Left renal pelvis (tissue), 4 donors: ENCODE measurements at places on chromosomes 2 and 18.

GRCh38 chr2:174827371-174828369 lies 63.4 kb upstream of the CHRNA1 start:
- no peak for DNase-seq

- DNase-seq, result no peak
Measured at GRCh38 chr2:11343650-11344341, 640 bp downstream of the ROCK2 start.

DNA sequence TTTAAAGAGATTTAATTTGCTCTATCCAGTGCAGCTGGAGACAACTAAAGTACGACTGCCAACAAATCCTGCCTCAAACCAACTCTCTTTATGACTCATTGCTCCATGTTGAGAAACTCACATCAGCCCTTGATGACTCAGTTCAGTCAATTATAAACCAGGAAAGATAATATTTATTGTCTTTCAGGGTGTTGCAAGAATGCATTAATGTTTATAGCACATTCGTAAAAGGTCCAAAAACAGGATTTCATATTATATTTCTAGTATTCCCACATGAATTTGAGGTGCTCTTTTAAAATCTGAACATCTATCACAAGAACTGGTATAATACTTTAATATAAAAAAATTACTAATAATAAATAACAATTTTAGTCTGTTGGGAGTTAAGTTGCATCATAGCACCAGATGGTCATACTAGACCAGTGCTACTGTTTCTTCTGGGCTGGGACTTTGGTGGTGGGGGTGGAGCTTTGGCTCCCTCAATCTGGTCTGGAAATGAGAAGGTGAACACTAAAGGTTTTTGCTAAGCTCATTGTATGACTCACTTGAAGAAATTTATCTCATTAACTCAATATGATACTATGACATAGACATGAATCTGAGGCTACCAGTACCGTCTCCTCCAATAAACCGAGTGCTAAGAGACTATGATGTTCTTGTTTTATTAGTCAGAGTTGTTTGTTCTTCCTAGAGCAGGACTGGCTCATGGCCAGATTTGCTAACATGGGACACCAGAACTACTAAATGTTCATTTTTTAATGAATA lies 26.6 kb upstream of the MAP3K20 start:
- no peak for DNase-seq

DNA sequence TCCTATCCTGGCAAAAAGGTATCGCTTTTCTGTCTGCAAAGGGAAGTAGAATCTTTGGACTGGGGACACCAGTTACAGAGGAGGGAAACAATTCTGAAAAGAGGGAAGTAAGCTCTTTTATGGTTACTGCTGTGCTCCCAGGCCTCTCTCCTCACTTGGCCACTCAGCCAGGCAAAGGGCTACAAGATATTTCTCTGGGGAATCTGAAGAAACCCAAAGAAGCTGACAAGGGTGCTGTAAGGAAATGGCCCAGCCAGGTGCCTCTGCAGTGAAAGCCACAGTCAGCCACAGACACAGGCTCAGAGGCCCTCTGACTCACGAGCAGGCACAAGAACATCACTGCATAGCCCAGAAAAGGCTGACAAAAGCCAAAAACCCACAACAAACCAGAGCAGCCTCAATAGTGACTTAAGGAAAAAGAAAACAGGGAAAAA lies 5.8 kb downstream of the HDLBP start:
- DNase-seq, result no peak

- DNase-seq, result no peak
Measured at GRCh38 chr2:126658905-126659561, 3.1 kb downstream of the GYPC start.

GRCh38 chr2:172442072-172442895 lies 14.9 kb downstream of the ITGA6 start:
- no peak for DNase-seq

DNA sequence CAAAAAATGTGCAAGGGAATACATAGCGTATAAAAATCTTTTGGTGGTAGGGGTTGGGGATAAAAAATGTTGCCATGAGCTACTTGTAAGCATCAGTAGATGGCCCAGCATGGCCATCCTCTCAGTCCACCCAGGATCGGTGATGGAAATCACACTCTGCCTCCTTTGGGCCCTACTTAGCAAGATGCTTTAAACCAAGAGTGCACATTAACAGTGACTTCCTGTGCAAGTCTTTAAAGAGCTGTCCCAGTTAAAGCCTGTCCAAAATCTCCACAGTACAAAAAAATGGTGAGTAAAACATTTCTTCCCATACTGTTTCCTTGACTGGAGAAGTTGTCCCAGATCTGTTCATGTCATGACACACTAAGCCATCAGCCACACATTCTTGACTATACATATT lies 18.0 kb downstream of the ANKRD44 start:
- DNase-seq, result no peak

DNA sequence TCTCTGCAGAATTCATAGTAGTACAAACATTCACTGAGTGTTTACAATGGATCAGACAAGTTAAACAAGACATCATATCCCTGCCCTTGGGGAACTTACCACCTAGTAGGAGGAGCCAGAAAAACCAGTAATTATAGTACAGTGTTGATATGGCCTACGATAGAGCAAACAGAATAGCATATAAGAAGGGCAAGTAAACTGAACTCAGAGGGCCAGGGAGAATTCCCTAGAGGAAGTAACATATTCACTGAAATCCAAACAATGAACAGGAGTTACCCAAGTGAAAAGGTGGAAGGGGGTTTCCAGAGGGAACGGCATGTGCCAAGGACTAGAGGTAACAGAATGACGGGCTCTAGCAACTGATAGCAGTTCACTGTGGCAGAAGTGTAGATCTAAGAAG lies 34.1 kb downstream of the NHEJ1 start:
- no peak for DNase-seq

GRCh38 chr2:98828793-98829371 lies 98.0 kb upstream of the MGAT4A start:
- no peak for DNase-seq

DNA sequence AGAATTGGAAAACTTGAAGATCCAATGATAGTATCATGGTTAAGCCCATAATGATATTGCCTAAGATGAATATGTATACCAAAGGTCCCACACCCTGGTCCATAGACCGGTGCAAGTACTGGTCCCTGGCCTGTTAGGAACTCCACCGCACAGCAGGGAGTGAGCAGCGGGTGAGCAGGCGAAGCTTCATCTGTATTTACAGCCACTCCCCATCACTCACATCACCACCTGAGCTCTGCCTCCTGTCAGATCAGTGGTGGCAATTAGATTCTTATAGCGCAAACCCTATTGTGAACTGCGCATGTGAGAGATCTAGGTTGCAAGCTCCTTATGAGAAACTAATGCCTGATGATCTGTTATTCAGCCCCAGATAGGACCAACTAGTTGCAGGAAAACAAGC lies 402.4 kb downstream of the EPHA4 start:
- DNase-seq, result no peak

GRCh38 chr2:217800433-217801114 lies 202.2 kb downstream of the TNS1 start:
- no peak for DNase-seq

DNA sequence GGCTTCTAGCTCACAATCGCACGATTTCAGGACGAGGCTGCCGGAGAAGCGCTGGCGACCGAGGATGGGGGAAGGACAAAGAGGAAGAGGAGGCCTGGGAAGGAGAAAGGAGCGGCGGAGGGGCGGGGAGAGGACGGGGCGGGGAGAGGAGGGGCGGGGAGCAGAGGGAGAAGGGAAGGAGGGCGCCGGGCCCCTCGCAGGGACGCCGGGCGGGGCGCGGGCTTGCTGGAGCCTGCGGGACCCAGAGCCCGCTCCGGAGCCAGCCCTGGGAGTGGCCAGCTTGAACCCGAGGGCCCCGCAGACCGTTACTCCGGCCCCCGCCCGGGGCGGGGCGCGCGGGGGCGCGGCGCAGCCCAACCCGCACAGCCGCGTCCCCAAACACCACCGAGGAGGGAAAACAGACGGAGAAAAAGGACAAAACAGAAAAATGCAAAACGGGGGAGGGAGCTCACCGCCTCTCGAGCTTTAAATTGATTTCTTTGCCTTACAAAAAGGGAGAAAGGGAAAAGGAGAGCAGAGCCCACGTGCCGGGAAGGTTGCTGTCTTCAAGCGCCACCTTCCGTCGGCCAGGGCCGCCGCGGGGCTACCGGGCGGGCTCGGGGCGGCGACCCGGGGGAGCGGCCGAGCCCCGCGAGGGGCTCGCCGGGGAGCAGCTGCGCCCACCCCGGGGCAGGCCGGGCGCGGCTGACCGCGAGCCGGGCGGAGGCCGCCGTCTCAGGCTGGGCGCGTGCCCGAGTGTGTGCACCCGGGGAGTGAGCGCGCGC lies 781 bp upstream of the SOX11 start:
- peak; percentile 73 for DNase-seq

- no peak for DNase-seq
Measured at GRCh38 chr2:57890464-57890863, 156.1 kb upstream of the VRK2 start.

DNA sequence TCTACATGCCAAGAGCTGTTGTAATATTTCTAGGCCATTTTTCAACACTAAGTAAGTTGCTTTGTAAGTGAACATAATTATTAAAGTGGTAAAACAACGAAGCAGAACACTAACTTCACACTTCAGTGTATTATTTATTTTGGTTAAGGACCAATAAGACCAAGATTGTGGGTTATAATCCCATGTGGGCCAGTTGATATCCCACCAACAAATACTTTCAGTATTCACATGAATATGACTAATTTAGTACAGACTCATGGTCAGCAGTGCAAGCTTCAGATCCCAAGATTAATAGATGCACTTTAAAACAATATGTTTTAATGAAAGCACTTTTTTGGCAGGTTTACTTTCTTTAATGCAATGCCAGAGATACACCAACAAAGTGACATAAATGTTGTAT lies 154.3 kb downstream of the LCLAT1 start:
- DNase-seq, result no peak
